Mesothelial cell of epicardium (in vitro differentiated cells): ENCODE measurements at places on chromosomes 7 and 10.

- no peaks in the 10 kb centered on the region for H3K36me3 ChIP-seq
- peaks cover 35% of the 10 kb centered on the region for H3K4me1 ChIP-seq
- H3K27me3 ChIP-seq: no peaks in the 10 kb centered on the region
These were observed 25.6 kb downstream of the DIP2C start for GRCh38 chr10:663831-664251.

DNA sequence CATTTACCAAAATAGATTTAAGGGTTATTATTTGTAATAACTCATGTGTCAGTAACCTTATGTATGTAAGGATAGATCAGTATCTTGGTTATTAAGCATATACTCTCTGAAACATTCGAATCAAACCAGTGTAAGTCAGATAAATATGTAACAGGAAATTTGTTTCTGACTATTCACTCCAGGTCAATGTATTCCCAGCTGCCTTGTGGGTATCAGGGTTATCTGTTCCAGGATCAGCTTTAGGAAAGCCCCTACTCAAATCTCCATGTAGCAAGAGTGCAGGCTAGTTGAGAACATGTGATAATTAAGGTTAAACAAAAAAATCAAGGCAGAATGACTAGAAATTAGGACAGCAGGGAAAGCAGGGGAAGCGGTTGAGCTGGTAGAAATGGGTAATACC is 201.7 kb downstream of the AUTS2 start:
- peak overlapping the region; percentile 81 for H3K27ac ChIP-seq
- DNase-seq: no peak
- H3K36me3 ChIP-seq: no peaks in the 10 kb centered on the region
- peaks cover 39% of the 10 kb centered on the region for H3K4me1 ChIP-seq
- no peak overlapping the region for H3K4me3 ChIP-seq
- H3K27me3 ChIP-seq: no peaks in the 10 kb centered on the region

GRCh38 chr10:56943221-56943755 is 582.2 kb upstream of the ZWINT start:
- DNase-seq: no peak
- no peak overlapping the region for H3K4me3 ChIP-seq
- H3K27me3 ChIP-seq: no peaks in the 10 kb centered on the region
- no peaks in the 10 kb centered on the region for H3K4me1 ChIP-seq

- no peaks in the 10 kb centered on the region for H3K27me3 ChIP-seq
- H3K4me1 ChIP-seq: peaks cover 23% of the 10 kb centered on the region
- no peak overlapping the region for H3K4me3 ChIP-seq
- no peak overlapping the region for H3K27ac ChIP-seq
- peaks cover 25% of the 10 kb centered on the region for H3K36me3 ChIP-seq
These were observed 2.9 kb upstream of the MIOS start for GRCh38 chr7:7563813-7564212.
